ENCODE measurements at places on chromosomes 2 and 18. TPM values are rescaled to one million over a fixed set of nuclear protein-coding genes. Genes with fewer than 3 reads are reported as not detected.

GRCh38 chr18:77765468-77765867 lies 515.8 kb downstream of the GALR1 start:
- DNase-seq, result peak; percentile 42

GRCh38 chr2:135650721-135651120 lies 90.9 kb upstream of the UBXN4 start:
- DNase-seq, result no peak

DNA sequence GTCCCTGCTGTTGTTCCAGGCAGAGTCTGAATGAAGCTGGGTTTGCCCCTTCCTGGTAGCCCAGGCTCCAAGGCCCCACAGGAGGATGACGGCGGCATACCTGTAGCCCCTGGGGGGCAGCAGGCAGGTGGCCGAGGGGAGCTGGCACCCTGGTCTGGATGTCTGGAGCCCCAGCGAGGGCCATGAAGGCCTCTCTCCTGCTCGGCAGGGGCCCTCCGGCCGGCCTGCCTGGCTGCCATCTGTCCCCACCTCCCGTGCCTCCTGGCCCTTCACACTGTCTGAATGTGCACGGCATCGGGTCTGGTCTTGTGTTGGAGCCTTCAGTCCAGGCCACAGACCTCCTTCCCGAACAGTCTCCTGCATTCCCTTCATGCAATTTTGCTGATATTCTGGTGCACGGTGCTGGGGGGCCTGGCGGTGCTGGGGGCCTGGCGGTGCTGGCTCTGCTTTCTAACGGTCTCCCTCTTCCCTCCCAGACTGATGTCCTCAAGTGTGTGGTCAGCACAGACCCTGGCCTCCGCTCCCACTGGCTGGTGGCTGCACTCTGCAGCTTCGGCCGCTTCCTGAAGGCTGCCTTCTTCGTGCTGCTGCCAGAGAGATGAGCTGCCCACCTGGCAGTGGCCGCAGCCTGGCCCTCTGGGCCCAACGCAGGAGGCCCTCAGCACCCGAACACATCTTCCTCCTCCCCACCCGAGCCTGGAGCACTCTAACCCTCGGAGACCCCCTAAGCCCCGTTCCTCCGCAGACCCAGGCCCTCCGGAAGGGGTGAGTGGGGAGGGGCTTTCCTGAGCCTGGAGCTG lies 13.5 kb downstream of the BOK start:
- no peak for DNase-seq

DNA sequence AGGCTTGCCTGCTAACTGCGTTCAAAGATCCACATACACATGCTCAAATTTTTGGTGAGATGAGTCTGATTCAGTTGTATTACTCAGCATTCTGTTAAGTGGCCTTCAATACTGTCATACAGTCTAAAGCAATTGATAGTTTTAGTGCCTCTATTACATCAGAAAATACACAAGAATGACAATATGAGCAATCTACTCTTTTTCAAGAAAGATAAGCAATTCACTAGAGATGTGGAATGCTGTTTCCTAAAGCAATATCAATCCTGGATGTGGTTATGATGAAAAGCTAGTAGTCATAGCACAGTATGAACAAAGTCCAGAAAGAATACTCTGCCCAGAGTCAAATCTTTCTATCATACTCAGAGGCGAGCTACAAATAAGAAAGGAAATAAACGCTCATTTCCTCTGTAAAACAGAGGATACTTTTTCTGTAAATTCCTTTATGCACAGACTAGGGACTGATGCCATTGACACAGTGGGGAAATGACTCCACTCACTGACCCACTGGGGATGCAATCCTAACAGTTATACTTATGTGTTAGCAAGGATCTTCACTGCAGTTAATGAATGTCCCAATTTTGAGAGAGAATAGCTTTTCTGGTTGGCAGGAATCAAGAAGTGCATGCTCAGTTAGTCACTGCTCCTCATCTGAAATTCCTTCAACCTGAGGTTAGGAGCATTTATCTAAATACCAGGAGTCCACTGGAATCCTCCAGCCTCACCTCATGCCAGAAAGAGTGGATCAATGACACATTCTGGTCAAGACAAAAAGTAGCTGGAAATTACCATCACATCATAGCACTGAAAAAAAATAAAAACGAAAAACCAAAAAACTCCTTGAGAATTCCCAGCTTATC lies 83.3 kb downstream of the PDE11A start:
- no peak for DNase-seq

DNA sequence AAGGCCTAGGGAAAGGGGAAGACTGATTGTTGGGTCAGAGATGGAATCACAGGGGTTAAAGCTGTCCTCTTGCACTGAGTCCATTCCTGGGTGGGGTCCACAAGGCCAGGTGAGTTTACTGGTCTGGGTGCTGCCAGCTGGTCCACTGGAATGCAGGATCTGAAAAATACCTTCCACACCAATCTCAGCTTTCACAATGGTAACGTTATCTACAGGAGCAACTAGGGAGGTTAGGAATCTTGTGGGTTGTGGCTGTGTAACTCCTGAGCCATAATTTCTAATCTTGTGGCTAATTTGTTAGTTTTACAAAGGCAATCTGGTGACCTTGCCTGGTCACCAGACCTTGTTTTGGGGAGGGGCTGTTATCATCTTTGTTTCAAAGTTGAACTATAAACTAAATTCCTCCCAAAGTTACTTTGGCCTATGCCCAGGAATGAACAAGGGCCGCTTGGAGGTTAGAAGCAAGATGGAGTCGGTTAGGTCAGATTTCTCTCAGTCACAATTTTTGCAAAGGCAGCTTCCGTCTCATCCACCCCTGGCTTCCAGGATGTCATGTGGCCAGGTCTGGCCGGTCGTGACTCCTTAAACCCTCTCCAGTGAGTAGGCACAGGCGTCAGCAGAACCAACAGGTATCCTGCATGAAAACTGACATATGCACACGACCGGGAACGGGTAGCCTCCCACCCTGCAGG lies 123.3 kb upstream of the SH3BP4 start:
- no peak for DNase-seq

GRCh38 chr18:70966419-70966818 lies 677.6 kb downstream of the SOCS6 start:
- DNase-seq, result no peak

DNA sequence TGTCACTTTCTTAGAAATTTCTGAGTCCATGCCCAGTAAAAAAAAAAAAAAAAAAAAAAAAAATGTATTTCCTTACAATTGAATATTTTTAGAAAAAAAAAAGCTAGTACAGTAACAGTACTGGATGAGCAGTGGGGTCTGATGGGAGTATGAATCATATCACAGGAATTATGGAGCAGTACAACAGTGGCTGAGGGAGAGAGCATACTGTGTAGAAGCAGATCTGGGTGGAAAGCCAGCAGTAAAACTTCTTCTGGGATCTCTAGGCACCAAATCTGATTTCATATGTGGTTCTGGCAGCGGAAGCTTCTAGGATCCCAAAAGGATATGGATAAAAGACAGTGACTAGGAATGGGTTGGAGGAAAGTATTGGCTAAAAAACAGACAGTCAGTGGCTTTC lies 414.9 kb upstream of the FSHR start:
- no peak for DNase-seq

DNA sequence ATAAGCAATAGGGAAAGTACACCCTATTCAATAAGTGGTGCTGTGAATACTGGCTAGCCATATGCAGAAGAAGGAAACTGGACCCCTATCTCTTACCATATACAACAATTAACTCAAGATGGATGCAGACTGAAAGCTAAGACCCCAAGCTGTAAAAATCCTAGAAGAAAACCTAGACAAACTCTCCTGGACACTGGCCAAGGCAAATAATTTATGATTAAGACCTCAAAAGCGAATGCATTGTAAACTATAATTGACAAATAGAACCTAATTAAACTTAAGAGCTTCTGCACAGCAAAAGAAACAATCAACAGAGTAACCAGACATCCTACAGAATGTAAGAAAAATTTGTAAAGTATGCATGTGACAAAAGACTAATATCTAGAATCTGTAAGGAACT lies 41.1 kb upstream of the ASXL3 start:
- DNase-seq, result no peak

DNA sequence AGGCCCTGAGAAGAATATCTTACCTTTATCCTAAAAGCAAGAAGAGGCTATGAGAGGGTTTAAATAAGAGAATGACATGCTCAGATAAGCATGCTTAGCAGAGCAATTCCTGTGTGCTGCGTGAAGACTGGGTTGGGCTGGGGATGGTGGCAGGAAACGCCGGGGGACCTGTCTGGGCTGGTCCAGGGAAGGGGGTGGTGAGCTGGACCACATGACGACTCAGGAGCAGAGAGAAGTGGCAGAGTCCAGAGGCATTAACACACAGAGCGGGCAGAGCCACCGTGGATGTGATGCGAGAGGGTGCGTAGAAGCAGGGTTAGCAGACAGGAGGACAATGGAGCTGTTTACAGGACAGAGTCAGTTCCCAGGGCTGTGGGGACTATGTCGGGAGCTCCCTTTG lies 84.5 kb downstream of the ZBTB7C start:
- DNase-seq, result no peak

- DNase-seq, result no peak
Observed at GRCh38 chr2:59684116-59684770, 869.2 kb downstream of the BCL11A start.

DNA sequence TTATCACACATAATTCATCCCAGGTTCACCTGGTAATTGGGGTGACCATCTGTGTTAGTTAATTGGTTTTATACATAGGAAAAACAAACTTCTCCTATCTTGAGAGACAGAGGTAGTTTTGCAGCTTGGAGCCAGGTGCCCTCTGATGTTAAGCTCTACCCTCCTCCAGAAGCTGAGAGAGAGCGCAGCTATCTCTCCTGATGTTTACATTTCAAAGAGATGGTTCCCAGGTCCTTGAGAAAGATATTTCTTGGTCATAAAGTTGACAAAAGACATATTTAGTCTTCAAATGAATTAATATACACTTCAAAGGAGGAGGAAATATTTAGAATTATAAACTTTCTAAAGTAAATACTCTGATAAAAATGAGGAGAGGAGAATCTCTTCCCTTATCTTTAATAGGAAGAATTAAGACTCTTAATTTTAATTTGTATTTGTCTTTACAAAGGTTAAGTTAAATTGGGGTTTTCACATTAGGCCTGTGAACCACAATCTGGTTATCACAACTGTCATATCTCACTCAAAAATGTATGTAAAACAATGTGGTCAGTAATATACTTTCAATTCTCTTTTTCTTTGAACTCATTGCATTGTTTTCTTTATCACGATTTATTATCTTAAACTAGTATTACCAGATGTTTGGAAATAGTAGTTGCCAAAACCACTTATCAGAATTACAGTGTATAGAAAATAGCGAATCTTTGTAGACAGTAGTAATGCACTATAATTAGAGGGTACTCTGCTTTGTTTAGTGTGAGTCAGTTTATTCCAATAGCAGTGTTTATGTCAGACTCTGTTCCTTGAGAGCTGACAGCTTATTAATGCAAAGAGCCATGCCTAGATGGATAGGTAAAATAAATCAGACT lies 26.8 kb downstream of the SERPINB4 start:
- DNase-seq, result no peak

Gene NBAS
- 49.6 TPM for polyA plus RNA-seq
